Calu3 (cell line): ENCODE measurements at places on chromosomes 4 and X. TPM values are rescaled to one million over a fixed set of nuclear protein-coding genes. Genes with fewer than 3 reads are reported as not detected.

SOWAHB gene
- total RNA-seq: 3.7 TPM in 2 replicates

PCDH10 gene
- not detected in 2 replicates for total RNA-seq

DNA sequence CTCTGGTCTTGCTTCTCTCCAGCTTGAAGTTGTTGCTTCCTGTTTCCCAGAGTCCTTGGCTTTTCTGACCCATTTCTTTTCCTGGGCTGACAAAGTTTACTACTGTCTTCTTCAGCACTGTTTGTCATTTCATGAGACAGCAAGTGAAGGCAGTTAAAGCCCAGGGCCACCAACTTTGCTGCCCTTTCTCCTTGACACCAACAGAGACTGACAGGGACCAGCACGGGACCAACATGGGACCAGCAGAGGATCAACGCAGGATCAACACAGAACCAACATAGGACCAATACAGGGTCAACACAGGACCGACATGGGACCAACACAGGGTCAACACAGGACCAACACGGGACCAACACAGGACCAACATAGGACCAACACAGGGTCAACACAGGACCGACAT, 34.9 kb downstream of the RNF212 start:
- no peak for DNase-seq

DNA sequence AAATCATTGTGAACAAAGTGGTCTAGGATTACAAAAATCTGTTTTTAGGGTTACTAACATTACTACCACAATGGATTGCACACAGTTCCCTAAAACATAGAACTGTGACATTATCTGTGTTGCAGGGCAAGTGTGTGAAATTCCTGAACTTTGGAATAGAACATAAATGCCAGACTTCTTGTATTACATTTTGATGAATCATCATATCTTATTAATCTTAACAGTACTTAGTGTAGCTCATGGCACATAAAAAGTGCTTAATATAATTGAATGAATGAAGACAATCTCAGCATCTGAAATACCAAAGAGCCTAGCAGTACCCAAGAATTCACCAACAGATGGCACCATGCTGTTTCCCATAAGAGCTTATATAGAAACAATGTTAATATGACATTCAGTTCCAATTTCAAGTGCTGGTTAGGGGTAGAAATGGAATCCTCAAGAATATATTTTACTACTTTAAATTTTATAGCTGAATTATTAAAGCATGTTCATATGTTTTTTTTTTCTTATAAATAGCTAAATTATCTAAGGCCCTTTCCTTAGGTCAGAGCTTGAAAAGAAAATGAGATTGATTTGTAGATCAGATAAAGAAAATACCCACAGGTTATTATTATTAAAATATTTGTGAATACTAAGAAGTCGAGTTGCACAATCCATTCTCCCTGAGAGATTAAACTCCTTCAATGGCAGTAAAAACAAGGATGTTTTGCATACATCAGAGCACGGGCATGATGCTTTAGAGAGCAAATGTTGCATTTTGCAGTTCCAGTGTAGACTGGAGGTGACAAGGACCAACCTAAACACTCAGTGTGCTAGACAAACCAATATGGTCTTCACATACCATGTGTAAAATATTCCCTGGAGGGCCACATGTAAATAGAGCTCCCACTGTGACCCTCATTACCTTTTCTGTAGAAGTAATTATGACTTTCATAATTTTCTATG, 25.7 kb upstream of the SHISA3 start:
- no peak for DNase-seq

GRCh38 chrX:53526999-53527398, 92.8 kb upstream of the HSD17B10 start:
- no peak for DNase-seq
